ENCODE measurements at places on chromosomes 2 and 18.

DNA sequence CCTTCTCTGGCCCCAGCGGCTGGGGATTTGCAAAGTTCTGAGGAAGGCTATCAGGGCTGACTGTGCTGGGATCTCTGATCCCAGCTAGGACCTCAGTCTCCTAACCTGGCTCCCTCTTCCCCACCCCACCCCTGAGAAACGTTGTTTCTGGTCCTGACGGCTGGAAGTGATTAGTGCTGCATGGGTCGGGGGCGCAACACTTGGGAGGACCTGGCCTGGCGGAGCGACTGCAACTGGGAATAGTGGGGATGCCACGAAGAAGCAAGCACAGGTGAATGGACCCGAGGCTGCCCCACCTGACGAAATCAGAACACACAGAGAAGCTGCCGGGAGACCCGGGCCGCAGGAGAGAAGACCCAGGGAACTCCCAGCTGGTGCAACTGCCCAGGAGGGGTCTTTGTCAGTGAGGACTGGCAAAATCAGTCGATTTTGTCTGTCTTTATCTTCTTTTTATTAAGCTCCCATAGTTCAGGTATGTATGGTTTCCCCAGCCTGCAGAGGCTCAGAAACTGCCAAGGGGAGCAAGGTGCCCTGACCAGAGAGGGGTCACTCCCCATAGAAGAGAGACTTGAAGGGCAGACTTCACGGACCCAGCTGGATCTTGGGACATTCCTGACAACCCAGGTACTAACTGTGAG, 656 bp upstream of the LBX2 start:
- no peak for DNase-seq

- DNase-seq = peak; percentile 53
Observed at GRCh38 chr2:71816815-71817214, 330.8 kb downstream of the CYP26B1 start.

DNA sequence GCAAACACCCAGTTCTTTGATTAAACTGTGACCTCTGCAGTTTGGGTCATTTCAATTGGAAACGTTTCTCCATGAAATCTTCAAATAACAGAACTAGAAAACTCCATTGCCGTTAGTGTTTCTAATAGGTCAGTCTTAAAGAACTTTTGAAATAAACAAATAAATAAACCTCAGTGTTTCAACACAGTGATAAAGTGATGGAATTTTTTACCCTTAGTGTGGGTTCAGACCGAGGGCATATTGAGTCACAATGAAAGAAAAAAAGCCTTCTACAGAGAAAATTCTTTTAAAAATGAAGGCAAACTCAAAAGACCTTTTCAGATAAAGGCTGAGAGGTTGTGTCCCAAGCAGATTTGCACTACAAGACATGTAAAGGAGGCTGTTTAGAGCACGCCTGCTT, 149.6 kb downstream of the NCKAP5 start:
- DNase-seq = no peak

GRCh38 chr2:9139491-9140443, 66.8 kb upstream of the ASAP2 start:
- DNase-seq = peak; percentile 81

DNA sequence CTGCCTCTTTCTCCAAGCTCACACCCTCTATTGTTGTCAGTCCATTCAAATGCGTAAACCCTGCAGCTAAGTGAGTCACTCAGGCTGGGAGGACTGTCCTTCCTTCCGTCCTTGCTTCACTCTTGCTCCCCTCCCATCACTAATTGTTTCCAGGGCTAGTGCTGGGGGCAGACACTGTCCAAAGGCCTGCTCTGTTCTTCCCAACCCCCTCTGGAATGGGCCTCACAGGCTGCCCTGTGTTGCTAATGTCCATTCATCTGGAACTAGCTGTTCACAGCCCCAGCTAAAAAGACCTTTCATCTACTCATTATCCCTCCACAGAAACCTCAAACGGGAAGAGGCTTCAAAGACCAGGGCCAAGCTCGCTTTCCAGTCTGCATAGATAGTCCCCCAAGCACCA, 31.9 kb upstream of the NRP2 start:
- peak; percentile 96 for DNase-seq

DNA sequence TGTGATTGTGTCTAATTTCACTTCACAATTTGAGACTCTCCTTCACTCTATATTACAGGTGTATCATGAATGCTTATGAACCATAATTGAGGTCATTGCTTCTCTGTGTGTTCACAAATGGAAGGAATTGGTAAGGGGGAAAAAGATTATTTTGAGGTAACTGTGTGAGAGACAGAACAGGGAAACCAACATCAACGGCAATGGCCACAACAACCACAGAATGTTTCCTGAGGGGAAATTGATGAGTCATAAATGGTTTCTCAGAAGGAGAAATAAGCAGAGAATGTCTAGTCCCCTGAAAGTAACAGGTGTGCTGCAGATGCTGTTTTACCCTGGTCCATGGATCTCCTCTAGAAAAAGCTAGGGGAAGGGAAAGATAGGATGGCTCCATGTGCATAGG, 361.2 kb upstream of the GALNT5 start:
- DNase-seq = peak; percentile 39

- no peak for DNase-seq
Observed at GRCh38 chr18:54181856-54182602, 42.4 kb downstream of the MBD2 start.

- no peak for DNase-seq
Observed at GRCh38 chr18:12005538-12006487, 24.5 kb downstream of the IMPA2 start.

DNA sequence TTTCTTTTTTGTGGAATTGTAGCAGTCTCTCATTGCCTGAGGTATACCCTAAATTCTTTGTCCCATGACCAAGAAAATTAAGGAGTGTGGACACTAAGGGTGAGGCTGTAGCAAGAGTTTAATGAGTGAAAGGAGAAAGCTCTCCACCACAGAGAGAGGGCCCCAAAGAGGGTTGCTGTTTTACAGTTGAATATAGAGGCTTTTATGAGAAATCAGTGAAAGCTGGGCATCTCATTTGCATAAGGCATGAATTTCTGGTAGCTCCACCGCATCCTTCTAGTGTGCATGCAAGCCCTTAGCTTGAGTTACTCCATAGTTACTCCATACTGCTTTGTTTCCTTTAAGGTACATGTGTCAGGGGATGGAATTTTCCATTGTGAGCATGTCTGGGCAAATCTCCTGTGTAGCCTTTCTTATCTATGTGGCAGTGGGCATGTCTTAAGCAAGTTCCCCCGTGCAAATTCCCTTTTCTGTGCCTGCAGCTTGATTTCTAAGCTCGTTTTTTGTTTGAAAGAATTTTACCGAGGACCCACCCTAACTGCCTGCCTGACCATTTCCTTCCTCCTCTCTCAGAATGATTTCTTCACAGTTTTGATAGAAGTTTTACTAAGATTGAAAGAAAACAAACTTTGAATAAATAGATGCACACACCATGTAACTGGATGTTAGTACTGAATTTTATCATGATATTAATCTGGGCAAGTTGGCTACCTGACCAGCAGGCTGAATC, 218.9 kb downstream of the PARD3B start:
- no peak for DNase-seq

DNA sequence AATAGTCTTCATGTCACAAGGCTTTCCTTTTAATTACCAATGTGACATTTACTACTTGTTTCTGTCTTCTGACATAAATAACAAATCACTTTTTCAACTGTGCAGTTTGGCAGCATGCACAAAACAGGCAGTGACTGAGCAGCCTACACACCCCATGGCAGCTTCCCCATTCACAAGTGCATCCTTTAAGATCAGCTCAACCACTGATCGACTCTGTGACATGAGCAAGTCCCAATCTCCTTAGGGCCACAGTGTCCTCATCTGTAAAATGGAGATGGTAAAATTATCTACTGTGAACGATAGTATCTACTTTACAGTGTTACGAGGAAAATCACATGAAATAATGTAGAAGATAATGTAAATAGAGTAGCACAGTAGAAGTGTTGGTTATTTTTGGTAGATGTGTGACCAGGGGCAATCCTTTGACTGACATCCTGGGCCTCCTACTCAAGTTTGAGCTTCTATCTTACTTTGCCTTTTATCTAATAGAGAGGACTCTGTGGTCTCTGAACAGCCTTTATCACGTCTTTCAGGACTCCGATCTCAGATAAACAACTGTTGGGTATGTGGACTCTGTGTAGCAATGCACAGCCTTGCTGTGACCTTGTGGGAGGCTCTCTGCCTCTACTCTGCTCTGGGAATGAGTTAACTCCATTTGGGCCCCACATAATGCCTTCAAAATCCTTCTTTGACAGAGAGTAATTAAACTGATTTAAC, 120.6 kb downstream of the PIGN start:
- no peak for DNase-seq

- peak; percentile 43 for DNase-seq
Observed at GRCh38 chr2:54858021-54858681, 134.7 kb downstream of the EML6 start.

DNA sequence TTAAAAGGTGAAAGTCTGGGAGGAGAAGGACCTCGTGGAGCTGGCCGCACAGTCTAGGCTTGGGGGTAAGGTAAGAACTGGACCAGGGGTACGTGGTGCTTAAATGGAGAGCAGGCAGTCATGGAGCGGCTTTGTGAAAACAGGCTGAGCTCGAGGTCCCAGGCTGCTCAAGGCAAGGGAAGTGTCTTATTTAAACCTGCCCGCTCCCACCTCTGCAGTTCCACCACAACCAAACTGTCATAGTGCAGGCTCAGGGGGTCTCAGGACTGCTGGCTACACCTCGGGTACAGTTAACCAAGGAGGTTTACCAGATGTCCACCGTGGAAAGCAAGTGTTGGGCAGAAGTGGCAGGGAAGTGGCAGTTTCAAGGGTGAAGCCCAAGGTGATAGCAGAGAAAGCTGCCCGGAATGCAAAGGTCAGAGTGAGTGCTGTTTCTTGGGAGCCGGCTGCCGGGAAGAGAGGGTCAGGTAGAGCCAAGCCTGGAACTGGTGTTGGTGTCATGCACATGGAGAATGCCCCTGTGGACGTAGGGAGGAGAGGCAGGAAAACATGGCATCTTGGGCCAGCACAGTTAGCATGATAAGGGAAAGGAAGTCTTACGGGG, 203.3 kb downstream of the GBX2 start:
- no peak for DNase-seq

DNA sequence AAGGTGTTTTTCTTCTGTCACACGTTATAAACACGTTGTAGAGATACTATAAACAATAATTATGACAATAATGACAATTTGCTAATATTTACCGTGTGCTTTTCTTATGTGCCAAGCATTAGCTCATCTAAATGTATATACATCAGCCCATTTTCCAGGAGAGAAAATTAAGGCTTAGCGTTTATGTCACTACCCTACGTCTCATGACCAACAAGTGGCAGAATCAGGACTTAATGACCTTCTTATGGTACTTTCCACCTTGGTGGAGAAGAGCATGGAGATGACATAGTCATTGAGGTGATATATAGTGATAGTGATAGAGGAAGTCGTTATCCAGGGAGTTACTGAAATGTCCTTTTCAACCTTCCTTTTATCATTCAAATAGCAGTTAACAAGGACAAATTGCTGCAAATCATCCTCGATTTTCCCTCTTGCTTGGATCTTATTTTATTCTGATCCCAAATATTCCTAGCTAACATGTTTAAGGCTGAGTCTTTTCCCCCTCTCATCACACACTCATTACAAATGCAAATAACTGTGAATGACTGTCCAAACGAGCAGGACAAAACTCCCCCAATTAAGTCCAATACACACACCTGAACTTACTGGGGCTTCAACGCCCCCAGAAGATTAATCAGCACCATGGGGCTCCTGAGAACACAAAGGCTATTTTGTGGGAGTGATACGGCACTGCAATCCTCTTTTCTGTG, 27.3 kb downstream of the SPRED2 start:
- DNase-seq = no peak

- DNase-seq = peak; percentile 17
Observed at GRCh38 chr2:125427721-125428315, 1228.1 kb upstream of the GYPC start.

- DNase-seq = no peak
Observed at GRCh38 chr2:143258126-143258892, 129.1 kb downstream of the ARHGAP15 start.

GRCh38 chr2:12694990-12695774, 21.6 kb upstream of the TRIB2 start:
- no peak for DNase-seq

GRCh38 chr2:240557101-240557751, 562 bp downstream of the ANKMY1 start:
- no peak for DNase-seq

- no peak for DNase-seq
Observed at GRCh38 chr2:28668106-28668814, 83.4 kb upstream of the PPP1CB start.

DNA sequence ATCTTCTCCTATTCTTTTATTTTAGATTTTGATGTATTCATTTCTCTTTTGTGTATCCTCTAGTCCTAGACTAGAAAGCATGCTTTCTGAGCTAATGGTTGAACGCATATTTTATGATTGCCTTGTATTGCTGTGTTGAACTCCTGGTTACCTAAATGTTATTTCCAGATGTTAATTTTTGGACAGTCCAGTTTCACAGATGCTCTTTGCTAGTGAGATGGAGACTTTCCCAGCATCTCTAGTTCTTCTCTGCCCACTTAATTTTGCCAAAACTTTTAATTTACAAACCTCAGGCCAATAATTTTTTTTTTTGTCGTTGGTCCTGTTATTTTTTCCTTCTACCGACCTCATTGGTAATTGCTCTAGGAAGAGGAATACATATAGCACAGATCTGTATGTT, 153.2 kb downstream of the HAUS1 start:
- DNase-seq = no peak

- peak; percentile 40 for DNase-seq
Observed at GRCh38 chr2:241036397-241036963, 38.1 kb downstream of the SNED1 start.

DNA sequence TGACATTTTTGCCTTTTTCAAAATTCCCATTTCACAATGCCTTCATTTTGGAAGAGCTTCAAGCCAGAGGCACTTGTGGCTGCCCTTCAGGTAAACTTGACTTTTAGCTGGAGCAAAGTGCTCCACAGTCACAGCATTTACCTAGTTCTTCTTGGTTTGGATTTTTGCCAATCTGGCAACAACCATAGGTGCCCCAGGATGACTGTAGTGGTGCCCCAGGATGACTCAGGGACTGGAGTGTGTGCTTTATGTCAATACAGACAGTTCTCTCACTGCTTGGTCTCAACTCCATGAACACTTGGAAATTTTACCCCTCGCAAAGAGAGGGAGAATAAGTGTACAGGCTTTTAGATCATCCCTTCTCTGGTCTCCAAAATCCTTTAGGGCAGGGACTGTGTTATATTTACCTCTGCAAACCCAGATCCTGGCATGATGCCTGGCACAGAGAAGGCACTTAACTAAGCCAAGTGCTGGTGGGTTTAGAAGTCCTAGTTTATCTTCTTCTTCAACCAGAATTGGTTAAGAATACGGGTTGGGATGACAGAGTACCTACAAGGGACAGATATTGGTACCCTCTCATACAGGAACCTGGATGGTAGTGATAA, 15.3 kb upstream of the PTPN4 start:
- peak; percentile 73 for DNase-seq
